ENCODE measurements at places on chromosomes 7 and 10. TPM values are rescaled to one million over a fixed set of nuclear protein-coding genes. Genes with fewer than 3 reads are reported as not detected.

The KCP gene
- total RNA-seq = 0.19 TPM

The STOX1 gene
- 0.11 TPM for total RNA-seq

The PTER gene
- 6.4 TPM for total RNA-seq

The CLDN3 gene
- total RNA-seq = not detected

The FAM13C gene
- total RNA-seq = not detected

The KLF6 gene
- 566 TPM for total RNA-seq

The VAX1 gene
- not detected for total RNA-seq

The FXYD4 gene
- total RNA-seq = not detected

The SPDYE2 gene
- total RNA-seq = not detected

The KIF11 gene
- 0.38 TPM for total RNA-seq

The IQCE gene
- 4.8 TPM for total RNA-seq

The ADAM12 gene
- total RNA-seq = 0.83 TPM

The GPR26 gene
- not detected for total RNA-seq

The HGF gene
- total RNA-seq = not detected

The GSTO2 gene
- 0.75 TPM for total RNA-seq

The TACR2 gene
- not detected for total RNA-seq

The NEBL gene
- total RNA-seq = not detected

The EZH2 gene
- total RNA-seq = 25.4 TPM

The ITGA8 gene
- total RNA-seq = not detected

The FAM25C gene
- not detected for total RNA-seq

The ZRANB1 gene
- total RNA-seq = 28.5 TPM
